ENCODE measurements at places on chromosomes 4 and X.

- DNase-seq = no peak
These were observed 87.3 kb downstream of the PRSS12 start for GRCh38 chr4:118265312-118266144.

GRCh38 chr4:147820975-147821374, 89.1 kb downstream of the ARHGAP10 start:
- no peak for DNase-seq

GRCh38 chr4:55910140-55910539, 38.6 kb upstream of the CEP135 start:
- DNase-seq = no peak

- no peak for DNase-seq
These were observed 11.5 kb downstream of the CTAG1A start for GRCh38 chrX:154596290-154596929.

DNA sequence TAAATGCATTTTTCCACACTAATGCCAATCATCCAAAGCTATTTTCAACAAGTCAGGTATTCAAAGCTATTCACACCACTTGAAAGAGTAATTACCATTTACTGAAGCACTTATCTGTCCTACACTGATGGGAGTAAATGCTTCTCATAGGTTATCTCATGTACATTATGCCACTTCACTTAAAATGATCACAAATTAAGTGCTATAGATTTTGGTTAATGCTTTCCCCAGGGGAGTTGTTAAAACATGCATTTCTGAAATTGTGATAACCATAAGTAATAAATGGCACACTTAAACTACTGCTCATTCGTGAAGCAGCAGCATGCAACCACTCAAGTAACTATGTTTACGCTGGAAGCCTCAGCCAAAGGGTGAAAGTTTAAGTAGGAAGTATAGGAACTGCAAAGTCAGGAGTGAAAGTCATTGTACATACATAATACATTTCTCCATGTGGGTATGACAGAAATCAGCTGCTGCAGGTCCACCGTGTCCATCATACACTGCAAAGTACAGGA, 6.6 kb downstream of the PPM1K start:
- DNase-seq = no peak

DNA sequence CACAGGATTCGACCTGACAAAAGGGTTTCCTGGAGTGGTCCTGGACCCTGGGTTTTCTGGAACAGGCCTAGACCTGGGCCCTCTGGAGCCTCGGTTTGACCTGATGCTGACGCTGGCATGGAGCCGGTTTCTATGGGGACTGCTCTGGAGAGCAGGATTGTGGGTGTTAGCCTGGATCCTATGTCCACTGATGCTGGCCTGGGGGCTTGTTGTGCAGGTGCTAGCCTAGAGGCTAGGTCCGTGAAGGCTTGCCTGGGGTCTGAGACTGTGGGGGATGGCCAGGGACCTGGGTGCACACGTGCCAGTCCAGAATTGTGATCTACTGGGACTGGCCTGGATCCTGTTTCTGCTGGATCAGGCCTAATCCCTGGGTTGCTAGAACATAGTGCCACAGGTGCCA, 173.1 kb downstream of the TMEM47 start:
- no peak for DNase-seq

DNA sequence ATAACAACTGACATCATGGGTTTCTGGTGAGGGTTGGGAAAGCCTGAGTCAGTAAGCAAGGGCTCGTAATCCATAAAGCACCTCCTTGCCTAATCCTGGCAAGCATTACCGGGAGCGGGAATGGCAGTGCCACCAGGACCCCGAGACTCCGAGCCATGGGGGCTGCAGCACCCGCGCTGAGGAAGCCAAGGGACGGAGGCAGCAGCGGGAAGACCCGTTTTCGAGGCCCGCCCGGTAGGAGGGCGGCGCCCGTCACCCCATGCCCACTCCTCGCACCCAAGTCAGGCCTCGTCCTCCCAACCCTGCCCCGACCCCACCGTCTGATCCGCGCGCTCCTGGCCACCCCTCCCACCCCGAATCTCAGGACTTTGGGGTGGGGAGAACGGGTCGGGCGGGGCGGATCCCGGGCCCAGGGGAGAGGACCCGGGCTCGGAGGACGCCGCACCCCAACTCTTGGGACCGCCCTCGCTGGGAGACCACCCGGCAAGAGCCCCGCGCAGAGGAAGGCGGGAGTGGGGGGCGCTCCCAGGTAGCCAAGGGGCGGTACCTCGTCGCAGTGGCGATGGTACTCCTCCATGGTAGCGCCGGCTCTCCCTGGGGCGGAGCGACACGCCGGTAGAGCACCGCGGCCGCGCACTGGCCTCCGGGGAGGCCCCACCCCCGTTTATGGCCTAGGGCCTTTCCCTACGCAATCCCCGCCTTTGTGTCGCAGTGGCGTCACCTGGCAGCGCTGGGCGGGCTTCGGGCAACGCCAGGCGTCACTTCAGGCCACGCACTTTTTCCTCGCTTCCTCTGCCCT, at the start of gene DYNLT3:
TSS of gene DYNLT3 (minus strand) at position 638 of the 799 bp plus-strand sequence. CDS start at position 577, 61 bp downstream.
- DNase-seq = peak; percentile 65

All from activated CD4-positive, alpha-beta T cell treated with anti-CD3 and anti-CD28 coated beads, Interleukin-2, amount 50 U/mL, for 4 hours (primary cell).